Mucosa of descending colon (tissue), 3 donors: ENCODE measurements at places on chromosomes 12 and 14. TPM values are rescaled to one million over a fixed set of nuclear protein-coding genes. Genes with fewer than 3 reads are reported as not detected.

Gene ACVRL1
- 247 TPM for total RNA-seq

Gene DNAI7
- total RNA-seq, result 1.0 TPM

Gene DPF3
- total RNA-seq, result 10.9 TPM

Gene GLS2
- total RNA-seq, result 0.51 TPM

Gene RPS6KA5
- 25.0 TPM for total RNA-seq

Gene DTX1
- 0.67 TPM for total RNA-seq
